ENCODE measurements at places on chromosomes 3 and 15. TPM values are rescaled to one million over a fixed set of nuclear protein-coding genes. Genes with fewer than 3 reads are reported as not detected.
A peak's percentile ranks its signal among the peaks of the same experiment; 100 is the strongest.

DNA sequence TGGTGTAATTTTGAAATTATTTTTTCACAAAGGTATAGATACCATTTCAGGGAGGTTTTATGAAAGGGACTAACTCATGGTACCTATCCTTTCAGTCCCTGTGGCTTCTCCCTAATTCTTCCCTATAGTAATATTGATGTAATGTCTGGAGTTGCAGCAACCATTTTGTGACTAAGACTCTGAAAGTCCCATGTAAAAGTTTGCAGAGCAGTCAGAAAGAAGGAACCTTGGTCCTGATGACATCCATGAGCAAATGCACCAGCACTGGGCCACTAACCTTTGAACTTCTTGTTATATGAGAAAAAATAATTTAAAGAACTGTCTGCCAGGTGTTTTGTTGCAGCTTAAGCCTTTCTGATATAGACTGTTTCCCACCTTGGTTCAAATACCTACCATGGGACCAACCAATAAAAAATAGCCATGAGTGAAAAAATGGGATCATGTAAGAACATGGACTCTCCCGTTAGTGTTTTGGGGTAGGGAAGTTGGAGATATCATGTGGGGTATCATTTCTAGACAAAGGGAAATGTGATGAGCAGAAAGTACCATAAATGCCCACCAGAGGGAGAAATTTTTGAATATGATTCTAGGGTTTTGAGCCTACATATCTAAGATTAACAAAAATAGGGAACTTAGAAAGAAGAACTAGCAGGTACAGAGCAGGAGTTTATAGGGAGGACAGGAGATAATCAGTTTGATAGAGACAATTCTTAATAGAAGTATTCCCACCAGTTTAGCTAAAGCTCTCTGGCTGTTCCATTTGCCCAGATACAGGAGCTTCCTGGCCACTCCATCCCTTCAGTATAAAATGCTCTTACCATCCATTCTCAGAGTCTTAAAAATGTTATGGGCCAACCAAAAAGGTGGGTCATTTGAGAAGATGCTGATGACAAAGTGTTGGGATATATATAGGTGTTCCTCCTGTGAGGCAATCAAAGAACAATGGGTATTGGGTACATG lies 3.4 kb upstream of the CPOX start:
- DNase-seq = no peak

DNA sequence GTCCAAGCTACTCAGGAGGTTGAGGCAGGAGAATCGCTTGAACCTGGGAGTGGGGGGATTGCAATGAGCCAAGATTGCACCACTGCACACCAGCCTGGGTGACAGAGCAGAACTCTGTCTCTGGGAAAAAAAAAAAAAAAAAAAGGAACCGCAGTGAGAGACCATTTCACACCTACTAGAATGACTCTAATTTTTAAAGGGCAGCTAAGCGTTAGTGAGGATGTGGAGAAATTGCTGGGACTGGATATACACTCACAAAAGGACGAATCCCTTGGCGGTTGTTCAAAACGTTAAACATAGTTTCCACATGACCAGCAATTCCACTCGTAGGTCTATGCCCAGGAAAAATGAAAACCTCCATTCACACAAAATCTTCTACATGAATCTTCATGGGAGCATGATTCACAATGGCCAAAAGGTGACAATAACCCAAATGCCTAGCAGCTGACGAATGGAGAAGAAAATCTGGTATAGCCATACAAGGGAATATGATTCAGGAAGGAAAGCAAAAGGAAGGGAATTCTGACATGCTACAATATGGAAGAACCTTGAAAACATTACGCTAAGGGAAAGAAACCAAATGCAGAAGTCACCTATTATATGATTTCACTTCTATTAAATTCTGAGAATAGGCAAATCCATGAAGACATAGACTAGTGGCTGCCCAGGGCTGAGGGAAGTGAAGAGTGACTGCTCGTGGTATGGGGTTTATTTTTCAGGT lies 127.0 kb downstream of the CHSY1 start:
- DNase-seq = no peak

GRCh38 chr3:197545571-197545970 lies 10.2 kb downstream of the BDH1 start:
- DNase-seq = no peak

GRCh38 chr3:189404797-189405484 lies 226.2 kb upstream of the TP63 start:
- no peak for DNase-seq

DNA sequence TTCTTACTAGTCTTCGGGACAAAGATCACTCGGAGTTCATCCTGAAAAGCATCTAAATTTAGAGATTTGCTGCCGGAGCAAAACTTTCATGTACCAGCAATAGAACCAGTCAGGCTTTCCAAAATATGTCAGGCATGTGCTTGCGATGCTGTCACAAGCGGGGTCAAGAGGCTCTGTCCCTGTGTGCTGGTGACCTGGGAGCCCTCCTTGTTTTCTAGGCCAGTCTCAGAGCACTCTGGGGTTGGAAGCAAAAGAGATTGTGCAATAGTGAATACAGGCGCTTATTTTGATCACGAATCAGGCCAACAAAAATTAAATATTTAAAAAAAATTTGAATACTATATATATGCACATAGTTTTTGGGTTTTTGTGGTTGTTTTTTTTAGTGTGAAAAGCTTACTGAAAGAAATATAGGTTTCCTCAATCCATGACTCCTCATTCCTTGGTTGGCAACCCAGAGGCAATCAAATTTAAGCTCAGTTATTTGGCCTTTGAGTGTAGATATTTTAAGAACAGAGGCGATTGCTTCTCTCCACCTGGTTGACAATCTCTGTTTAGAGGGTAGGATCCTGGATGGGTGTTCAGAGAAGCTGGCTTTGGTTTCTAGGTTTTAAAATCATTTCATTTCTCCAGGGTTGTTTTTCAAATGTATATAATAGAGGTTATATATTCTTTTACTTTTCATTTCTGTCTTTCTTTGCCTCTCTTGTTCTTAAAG lies 8.4 kb upstream of the KLHL24 start:
- DNase-seq = no peak

- no peak for DNase-seq
Observed at GRCh38 chr3:11001020-11001657, 8.6 kb downstream of the SLC6A1 start.

GPD1L gene
- total RNA-seq = 2.0 TPM

DNA sequence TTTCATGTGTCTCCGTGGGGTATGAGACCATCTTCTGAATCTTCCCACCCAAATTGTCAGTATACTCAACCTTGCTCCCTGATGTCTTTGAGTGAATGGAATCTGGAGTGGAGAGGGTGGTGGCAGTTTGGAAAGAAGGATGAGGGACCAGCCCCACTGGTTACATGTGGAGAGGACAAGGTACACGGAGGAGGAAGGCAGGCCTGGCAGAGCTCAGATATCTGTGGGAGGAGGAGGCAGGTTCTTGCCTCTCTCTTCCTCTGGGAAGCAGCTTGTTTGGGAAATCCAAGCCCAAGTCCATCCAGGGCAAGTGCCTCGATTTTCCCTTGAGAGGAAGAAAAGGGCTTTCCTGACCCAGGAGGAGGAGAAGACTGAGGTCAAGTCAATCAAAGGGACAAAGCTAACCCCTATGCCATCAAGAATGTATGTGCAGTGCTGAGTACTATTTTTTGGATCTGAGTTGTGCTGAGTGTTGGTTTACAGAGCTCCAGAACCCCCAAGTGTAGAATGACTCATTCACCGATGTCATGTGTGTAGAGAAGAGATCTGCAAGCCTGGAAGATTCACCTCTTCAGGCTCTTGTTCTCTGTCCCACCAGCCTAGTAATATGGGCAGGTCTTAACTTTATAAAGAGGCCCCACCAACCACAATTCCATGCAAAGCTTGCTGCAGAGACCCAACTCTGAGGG lies 19.8 kb upstream of the LOXL1 start:
- no peak for DNase-seq

ZNF774 gene
- 0.55 TPM for total RNA-seq

DNA sequence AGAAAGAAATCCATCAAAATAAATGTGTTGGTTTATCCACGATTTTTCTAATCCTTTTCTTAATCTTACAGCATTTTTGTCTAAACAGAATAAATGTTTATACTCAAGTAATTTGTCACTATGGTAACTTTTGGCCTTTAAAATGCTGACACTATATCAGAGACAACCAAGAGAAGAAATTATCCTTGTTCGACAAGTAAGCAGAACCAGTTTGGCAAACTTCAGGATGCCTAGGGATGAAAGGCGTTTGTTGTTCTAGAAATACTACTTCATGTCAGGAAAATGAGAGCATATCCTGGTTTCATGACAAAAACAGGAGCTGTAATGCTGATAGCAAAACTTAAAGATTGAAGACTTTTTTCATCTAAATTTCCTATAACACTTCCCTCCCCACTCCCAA lies 308.0 kb upstream of the ATP11B start:
- no peak for DNase-seq

DNA sequence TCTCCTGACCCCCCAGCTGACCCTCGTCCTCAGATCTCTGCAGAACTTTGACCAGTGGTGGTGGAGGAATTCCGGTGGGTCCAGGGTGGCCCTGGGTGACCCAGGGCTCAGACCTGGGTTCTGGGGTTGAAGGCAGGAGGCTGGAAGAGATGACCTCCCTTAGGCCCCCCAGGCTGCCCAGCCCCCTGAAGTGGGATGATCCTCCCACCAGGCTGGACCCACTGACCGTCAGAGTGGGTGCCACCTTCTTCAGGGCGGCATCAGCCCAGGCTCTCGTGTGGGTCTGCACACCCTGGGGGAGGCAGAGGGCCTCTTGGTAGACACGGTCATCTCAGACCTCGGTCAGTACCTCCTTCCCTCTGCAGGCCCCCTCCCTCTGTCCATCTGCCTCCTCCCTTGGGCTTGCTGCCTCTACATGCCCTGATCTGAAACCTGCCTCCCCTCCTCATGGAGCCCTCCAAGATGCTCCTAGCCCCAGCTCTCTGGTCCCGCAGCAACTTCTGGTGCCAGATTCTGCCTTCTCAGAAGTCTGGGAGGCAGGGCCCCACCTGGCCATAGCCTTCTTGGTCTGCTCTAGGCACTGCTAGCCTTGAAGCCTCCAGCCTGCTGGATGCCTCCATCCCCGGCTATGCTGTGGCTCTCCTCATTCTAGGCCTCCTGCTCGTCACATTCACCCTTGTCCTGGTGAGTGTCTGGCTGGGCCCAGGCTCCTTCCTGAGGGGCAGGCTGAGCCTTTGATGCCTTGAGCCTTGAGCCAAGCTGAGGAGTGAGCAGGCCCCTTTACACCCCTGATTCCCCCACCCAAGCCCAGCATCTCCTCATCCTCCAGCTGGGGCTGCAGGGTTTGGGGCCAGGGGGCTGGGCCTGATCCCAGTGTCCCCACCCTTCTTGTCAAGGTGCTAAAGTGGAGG lies 49.1 kb upstream of the CSPG4 start:
- DNase-seq = no peak

- no peak for DNase-seq
Observed at GRCh38 chr15:69637818-69638217, 185.2 kb downstream of the RPLP1 start.

RBP2 gene
- total RNA-seq = not detected

GRCh38 chr3:115487968-115488367 lies 135.3 kb upstream of the GAP43 start:
- DNase-seq = no peak

SH3GL3 gene
- 6.8 TPM for total RNA-seq

DNA sequence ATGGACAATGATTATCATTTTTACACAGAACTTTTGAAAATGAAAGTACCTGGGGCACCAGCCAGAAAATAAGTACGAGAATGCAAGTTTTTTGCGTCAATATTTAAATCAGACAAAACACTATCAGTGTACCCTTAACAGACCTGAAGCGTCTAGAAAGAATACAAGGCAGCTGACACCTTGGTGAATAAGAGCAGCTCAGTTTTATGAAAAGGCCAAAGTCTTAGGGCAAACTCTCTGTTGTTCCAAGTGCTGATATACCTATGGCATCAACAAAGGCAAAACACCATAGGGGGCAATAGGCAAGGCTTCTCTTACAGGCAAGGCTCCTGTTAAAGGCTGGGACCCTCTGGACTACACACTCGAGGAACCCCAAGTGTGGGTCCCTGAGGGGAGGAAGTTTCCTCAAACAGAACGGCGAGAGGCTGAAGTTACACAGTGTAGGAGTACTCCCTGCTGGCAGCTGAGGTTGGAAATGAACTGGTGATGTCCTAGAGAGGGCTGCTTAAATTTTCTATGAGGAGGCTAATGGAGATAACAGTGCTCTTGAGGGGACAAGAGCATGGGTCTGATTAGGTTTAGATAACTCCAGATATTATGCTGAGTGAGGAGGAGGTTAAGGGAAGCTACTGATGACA lies 291.0 kb downstream of the TIGIT start:
- no peak for DNase-seq

GRCh38 chr15:40340038-40340739 lies 550 bp downstream of the CCDC9B start:
- DNase-seq = peak; percentile 77

PLA2G4D gene
- total RNA-seq = 0.17 TPM

DNA sequence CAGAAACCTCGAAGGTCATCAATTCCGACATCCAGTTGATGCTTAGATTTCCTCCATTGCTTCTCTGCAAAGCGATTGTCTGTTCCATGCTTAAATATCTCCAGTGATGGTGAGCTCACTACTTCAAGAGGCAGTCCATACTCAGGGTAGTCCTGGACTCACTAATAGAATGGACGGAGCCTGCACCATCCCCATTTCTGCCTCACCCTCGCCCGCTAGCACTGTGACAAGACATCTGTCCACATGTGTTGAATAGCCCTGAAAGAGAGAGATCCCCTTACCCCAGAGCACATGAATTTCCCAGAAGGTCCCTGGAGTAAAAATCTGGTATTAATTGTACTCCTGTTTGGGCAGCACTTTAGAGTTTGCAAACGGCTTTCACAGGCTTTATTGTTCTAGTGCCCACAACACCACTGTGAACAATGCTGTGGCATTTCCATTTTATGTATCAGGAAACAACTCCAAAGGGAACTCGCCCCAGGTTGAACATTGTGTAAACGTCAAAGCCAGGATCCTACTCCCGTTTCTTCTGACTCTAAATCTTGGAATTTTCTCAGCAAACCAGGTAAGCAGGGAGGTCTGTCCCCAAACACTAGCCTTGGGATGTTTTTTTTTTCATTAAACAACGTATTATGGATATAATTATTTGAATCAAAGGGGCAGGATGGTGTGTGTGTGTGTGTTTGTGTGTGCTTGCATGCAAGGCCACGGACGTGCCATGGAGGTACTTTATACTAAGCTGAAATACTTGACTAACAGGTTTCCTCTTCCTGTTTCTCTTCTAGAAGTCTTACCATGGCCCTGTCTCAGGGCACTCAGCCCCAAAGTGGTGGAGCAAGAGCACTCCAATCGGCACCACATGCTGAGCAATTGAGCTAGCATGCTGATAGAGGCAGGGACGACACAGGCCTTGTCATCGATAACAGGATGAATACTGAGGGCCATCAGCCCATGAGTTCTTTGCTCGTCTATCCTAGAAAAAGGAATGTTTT lies 198.3 kb downstream of the OPA1 start:
- no peak for DNase-seq

- DNase-seq = peak; percentile 31
Observed at GRCh38 chr3:61669668-61670299, 108.4 kb downstream of the PTPRG start.
